ENCODE measurements at places on chromosomes 5 and 9.

DNA sequence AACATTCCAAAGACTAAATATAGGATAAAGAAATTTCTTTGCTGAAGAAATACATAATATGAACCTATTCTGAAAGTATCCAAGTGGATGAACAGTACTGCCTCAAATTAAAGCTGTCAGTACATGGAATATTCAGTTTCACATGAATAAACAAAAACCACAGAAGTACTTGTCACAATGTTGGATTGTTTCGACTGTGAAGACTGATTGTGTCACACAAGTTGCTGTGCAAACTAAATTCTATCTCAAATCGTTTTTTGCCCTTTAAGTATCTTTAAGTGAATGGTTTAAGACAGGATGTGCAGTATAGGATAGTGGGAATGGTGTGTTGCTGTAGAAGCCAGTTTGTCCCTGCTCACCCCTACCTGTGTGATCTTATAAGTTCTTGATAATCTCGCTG, 137.4 kb upstream of the OTULINL start:
- no peak for DNase-seq

DNA sequence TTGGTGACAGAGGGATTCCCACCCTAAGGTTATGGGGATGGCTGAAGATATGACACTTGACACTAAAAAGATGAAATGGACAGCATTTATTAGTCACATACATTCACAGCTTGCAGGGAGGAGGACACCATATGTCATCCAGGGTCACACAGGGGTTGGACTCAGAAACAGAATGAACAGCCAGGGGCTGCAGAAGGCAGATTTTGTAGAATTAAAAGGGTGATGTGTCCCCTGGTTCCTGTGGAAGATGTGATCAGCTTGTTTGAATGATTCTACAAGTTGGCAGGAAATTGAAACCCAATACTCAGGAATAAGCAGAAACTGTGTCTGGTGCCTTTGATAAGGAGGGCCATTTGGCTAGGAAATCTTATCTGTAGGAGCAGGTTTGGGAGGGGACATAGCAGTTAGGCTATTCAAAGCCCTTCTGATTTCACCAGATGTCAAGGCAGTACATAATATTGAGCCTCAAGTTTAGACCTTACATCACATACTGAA, 102.3 kb upstream of the GRIN3A start:
- DNase-seq = no peak

GRCh38 chr5:153809166-153809565, 229.5 kb downstream of the FAM114A2 start:
- no peak for DNase-seq

- peak; percentile 84 for DNase-seq
Observed at GRCh38 chr5:143386725-143387124, 16.8 kb downstream of the NR3C1 start.

- no peak for DNase-seq
Observed at GRCh38 chr5:150081541-150082283, 4.6 kb downstream of the CSF1R start.

DNA sequence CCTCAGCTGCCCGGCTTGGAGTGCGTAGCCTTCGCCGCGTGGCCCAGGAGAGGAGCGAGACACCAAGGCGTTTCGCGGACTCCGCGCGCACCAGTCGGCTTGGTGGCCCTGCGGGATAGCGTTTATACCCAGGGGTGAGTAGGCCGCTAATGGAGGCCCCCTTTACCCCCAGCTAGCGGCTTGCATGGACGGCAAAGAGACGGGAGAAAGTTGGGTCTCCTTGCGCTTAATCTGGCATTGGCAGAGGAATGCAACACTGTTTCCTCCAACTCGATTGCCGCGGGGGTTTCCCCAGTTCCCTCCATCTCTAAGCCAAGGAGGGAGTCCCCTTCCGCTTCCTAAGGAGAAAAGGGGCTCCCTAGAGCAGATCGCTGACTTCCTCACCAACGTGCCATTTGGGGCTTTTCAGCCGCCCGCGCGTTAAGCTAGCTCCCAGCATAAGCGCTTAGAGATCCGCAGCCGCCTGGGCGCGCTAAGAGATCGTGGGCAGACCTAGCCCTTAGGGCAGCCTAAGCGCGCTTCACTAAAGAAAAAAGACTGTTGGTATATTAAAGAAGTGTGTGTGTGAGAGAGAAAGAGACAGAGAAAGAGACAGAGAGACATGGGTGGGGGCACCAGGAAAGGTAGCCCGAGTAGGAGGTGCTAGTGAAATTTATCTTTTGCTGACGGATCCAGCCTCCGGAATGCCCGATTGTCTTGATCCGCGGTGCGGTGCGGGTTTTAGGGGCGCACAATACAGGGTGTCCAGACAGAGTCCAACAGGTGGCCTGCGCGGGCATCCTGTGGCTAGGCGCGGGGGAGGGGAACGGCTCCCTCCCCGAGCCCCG, 597.9 kb upstream of the SGCD start:
- DNase-seq = no peak

GRCh38 chr5:30880514-30880913, 313.0 kb upstream of the CDH6 start:
- no peak for DNase-seq

GRCh38 chr9:126526218-126527108, 87.3 kb upstream of the LMX1B start:
- no peak for DNase-seq

DNA sequence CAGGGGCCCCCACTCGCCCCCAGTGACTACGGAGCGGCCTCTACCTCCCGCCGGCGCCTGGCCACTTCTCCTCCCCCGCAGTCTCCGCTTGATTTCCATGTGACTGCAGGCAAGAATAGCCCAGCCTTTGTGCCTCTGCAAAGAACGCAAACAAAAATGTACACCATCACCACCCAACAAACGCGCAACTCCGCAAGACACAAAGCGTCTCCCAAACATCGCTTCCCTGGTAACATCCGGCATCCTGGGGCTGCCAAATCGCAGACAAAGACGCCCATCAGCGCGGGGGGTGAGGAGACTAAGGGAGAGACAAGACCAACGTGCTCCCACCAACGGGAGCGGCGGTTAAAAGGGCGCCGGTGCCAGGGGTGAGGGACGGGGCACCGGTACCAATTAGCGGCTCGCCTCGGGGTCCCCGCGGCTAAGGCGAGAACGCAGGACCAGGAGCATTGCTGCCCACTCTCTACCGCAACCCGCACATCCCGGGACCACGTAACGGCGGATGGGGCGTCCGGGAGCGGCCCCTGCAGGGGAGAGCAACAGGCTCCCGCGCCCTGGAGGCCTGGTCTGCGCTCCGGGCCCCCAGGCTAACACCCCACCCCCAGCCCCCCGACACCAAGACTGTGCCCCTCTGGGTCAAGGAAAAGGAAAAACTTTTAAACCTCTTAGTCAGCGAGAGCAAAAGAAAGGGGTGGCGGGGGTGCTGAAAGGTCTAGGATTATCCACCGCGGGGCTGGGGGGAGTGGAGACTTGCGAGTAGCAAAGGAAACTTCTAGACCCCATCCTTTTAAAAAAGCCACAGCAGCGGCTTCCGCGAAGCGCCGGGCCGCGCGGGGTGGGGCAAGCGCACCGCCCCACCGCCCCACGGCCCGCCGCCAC, 885 bp downstream of the MPDZ start:
- peak; percentile 55 for DNase-seq

DNA sequence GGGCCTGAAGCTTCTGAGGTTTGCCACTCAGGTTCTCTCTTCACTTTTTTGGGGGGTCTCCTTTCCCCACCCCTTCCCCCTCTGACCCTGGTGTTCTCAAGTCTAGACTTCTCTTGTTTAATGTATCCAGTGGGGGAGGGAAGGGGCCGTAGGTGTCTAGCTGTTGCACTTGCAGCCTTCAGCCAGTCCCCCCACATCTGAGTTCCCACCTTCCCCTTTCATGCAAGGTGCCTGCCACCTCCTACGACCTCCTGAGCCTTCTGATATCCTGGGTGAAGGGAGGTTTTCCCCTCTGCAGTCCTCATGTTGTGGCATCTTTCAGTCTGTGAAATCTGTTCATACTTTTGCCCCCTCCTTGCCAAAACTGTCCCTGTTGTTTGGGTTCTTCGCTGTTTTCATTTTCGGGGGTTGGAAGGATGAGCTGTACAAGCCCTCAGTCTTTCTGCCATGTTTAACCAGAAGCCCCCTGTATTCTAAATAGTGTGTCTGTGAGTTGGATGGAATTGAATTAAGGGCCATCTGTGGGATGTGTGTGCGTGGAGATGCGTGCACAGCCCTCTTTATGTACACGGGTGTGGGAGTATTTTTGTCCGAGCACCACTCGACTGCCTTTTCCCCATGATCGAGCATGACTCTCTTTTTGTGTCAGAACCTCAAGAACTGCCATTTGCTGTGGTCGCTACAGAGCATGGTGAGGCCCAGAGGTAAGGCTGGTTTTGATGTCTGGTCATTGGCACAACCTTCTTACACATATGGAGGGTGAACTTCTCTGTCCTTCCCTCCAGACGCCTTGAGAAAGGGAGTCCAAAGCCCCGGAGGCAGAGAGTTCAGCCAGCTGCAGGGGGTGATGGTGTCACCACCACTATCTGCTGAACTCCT, 23.6 kb downstream of the PRRC2B start:
- no peak for DNase-seq

GRCh38 chr5:157063776-157064430, 5.0 kb upstream of the HAVCR1 start:
- no peak for DNase-seq

DNA sequence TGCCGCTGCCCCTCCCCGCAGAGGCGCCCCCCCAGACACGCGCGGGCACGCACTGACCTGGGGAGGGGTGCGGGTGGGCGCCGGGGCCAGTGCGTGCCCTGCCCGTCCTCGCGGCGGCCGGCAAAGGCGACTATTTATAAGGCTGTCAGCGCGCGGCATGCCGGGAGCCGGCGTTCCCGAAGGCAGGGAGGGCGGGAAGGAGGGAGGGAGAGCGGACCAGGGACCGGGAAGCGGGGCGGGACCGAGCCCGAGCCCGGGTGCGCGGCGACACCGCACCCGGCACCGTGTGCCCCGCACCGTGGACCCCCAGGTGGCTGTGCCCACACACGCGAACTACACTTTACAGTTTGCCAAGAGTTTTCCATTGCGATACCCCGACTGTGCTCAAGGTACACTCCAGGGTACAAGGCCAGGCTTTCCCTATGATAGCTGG, at the start of gene AK1:
TSS of gene AK1 (minus strand) at position 110 of the 433 bp plus-strand sequence. CDS start 3,058 bp downstream, outside the sequence.
- peak; percentile 53 for DNase-seq

- DNase-seq = no peak
Observed at GRCh38 chr9:249025-249424, 34.4 kb downstream of the DOCK8 start.

- DNase-seq = no peak
Observed at GRCh38 chr5:179730852-179731251, 1.8 kb upstream of the MAML1 start.

- DNase-seq = peak; percentile 68
Observed at GRCh38 chr5:59660737-59661136, 232.8 kb downstream of the PDE4D start.

- DNase-seq = no peak
Observed at GRCh38 chr9:113863345-113863744, 12.8 kb upstream of the ZNF618 start.

- DNase-seq = no peak
Observed at GRCh38 chr5:57128325-57128724, 45.5 kb upstream of the GPBP1 start.

DNA sequence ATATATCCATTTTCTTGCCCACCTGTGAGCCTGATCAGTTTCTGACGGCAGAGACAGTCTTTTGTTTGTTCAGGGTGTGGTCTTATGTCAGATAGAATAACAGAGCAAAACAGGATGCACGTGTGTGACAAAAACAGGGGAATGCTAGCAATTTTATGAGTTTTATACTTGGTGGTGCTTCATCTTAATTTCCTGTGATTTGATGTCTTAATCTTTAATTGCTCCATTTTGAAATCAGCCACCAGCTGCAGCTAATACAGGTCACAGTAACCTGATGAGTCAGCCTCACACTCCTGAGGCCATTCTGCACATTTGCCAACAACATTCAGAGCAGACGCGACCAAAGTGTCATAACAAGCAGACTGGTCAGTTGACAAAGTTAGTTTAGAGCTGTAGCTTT, 42.3 kb upstream of the JMY start:
- peak; percentile 25 for DNase-seq

DNA sequence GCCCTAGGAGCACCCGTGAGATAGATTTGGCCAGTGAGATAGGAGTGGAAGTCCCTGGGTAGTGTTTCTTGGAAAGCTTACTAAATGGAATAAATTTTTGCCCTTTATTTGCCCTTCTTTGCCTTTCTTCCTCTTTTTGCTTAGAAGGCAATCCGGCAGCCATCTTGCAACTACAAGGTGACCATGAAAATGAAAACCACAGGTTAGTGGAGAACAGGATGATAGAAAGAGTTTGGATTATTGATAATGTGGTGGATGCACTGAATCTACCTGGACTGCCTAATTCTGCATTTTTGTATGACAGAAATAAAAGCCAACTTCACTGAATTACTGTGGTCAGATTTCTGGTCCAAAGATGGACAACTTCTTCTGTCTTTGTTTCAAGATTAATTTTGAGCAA, 33.2 kb downstream of the TARS1 start:
- DNase-seq = no peak

DNA sequence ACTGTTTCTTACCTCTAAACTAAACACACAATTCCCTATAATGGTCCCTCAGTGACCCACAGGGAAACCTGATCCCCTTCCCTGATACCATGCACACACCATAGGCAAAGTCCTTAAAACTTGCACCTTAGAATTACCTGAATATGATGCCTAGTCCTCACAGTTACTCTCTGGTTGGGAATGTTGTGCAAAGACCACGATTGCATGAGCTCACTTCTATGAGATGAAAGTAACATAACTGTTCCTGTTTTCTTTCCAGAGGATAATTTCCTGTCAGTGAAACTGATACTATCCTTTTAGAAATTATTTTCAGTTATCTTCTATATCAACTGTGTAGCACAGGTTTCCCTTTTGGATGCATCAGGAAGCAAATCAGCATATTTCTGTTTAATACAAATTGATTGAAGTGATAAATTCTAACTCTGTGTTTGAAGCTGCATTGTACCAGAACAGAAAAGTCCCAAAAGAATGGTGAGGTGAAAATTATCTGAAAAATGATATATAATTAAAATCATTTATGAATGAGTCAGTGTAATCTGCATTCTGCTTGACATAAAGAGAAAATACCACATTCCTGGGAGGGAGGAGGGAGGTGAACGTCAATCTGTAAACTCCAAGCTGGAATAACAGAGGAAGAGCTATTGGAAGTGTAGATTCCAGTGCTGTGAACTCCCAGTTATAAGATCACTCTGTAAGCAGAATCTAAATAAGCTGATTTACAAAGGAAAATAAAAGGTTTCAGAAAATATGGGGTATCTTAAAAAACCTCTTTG, 51.2 kb upstream of the TNFAIP8 start:
- DNase-seq = no peak
